ENCODE measurements at places on chromosomes 4 and X.
A peak's percentile ranks its signal among the peaks of the same experiment; 100 is the strongest.

DNA sequence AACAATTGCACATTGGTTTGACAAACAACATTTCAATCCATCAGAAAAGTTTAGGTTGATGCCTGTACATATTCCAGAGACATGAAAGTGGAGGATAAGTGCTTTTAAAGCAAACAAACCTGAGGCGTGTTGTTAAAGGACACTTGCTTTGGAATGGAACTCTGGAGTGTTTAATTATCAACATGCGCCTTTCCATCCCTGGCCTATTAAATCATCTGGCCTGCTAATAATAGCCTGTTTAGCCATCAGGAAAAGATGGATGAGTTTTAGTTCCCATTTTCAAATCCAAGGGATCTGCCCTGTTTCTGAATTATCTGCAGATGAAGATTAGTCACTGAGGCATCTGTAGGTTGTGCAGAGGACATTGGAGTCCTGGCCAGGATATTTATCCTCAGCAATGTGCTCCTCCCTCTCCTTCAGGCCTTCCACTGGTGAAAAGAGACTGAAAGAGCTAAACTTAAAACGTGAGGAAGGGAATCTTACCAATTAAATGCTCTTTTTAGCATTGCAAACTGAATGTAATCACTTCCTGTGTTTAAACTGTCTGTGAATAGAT lies 388.9 kb downstream of the PPARGC1A start:
- no peak for DNase-seq

GRCh38 chr4:137471461-137471860 lies 60.8 kb downstream of the PCDH18 start:
- no peak for DNase-seq

GRCh38 chrX:40644176-40644575 lies 3.2 kb downstream of the CXorf38 start:
- no peak for DNase-seq

DNA sequence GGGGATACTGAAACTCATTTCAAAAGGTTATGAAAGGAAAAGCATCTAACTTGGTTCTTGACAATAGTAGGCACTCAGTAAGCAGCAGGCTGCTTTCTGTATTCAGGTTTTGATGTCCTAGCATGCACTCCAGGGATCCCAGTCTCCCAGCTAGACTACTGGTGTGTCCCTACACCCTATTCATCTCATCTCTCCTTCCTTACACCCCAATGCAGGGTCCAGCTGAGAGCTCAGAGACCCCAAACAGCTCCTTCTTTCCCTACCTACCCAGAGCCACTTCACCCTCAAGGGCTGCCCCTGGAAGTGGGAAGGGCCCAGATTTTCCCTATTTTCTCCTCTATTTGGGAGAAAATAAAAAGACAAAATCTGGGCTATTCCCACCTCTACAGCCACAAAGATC lies 1.6 kb upstream of the EFNB1 start:
- DNase-seq: no peak

GRCh38 chrX:12610079-12610478 lies 181.1 kb upstream of the PRPS2 start:
- DNase-seq: peak; percentile 76

DNA sequence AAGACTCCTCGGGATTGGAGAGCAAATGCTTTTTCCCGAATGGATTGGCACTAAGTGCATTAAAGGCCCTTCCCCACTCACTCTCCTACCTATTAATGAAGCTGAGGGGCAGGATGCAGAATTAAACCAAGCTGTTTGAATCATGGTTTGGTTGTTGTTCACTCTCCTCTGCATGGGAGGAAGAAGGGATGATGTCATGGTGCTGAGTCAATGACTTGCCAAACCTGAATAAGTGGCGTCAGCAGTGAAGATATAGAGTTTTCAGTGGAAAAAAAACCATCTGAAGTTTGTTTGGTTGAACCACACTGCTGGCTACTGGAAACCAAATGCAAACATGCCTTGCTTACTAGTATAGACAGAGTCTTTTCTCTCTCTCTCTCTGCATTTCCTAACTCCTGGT lies 19.8 kb upstream of the ZXDA start:
- DNase-seq: no peak

- no peak for DNase-seq
Observed at GRCh38 chrX:1928805-1929204, 313.9 kb downstream of the ASMT start.

DNA sequence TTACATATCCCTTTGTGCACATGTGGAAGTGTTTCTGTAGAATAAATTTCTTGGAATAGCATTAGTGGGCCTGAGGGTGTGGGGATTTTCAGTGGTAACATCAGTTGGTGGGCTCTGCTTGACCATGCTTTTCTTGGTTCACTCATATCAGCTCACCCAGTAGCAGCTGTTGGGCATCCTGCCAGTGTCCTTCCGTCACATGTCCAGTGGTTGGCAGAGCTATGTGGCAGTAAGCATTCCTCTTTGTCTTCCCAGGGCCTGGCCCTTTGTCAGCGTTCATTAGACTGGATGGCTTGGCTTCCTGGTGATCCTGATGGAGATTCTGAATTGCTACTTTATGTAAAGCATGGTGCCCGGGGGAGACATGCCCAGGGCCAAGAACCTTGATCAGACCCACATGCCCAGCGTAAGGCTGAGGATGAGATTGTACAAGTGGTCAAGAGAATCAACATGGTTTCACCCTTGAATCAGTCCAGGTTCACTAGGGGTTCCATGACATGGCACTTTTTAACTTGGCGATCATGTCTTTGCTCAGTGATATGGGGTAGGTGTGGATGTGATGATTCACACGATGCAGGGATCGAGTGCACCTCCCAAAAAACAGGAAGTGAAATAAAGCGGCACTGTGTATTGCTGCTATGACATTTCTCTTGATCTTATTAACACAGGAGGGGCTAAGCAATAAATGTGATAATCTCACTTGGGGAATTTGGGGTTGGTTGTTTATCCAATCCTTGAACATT lies 72.1 kb upstream of the IGFBP7 start:
- DNase-seq: no peak

GRCh38 chr4:10082459-10083272 lies 33.9 kb downstream of the WDR1 start:
- DNase-seq: no peak

GRCh38 chr4:27218013-27218412 lies 357.4 kb downstream of the STIM2 start:
- DNase-seq: no peak

GRCh38 chr4:157204634-157205244 lies 15.8 kb upstream of the GRIA2 start:
- DNase-seq: no peak

GRCh38 chr4:140679576-140679975 lies 76.6 kb downstream of the TBC1D9 start:
- no peak for DNase-seq

DNA sequence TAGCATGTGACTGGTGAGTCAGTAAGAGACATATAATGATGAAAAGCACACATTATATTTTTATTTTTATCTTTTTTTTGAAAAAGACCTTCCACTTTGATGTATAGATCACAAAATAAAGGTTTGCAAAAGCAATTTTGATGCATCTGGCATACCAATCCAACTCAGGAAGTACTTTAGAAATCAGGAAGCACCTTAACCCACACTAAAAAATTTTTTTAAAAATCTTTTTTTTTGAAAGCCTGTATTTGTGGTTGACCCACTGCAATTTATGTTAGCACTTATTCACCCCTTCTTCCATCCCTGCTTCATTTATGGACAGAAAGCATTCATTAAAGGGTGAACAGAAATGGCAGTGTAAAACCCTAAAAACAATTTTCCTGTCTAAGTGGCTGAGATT lies 16.6 kb downstream of the TMEM255A start:
- no peak for DNase-seq

DNA sequence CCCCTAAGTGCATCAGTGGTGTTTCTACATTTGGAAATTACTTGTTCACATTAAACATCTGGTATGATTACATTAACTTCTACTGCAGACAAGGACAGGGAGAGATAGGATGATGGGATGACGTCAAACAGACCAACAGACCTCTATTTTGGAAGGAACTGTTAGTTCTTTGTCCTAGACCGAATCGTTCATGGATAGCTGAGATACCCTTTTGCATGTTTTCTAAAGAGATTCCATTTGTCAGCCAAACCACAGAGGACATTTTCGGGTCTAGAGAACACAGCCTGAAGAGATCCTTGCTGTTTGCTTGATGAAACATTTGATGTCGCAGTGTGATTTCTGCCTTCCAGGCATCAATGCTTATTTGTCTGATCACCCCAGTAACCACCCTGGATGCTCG lies 27.7 kb downstream of the CHST7 start:
- no peak for DNase-seq

DNA sequence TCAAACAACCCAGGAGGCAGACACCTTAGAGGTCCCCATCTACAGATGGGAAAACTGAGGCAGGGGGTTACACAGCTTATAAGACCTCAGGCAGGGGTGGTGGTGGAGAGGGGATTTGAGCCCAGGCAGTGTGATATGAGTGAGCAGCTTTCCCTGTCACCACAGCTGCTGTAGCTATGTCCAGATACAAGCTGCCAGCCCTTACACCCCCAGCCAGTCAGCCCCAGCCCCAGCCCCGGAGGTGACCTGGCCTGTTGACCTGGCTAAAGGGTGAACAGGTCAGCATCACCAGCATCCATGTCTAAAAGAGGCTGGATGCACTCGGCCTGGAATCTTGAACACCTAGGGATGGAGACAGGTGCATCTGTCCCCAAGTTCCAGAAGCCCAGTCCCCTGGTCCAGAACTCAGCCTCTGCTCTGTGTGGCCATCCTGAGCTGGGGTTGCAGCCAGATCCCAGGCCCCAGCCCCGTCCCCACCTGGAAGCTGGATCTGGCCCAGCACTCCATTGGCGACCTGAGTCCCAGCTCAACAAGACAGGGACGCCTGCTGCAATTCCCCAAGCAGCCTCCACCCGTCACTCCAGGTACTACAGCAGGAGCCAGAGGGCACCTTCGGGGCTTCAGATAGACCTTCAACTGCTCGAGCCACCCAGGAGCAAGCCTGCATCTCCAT lies 89.5 kb downstream of the JAKMIP1 start:
- no peak for DNase-seq

DNA sequence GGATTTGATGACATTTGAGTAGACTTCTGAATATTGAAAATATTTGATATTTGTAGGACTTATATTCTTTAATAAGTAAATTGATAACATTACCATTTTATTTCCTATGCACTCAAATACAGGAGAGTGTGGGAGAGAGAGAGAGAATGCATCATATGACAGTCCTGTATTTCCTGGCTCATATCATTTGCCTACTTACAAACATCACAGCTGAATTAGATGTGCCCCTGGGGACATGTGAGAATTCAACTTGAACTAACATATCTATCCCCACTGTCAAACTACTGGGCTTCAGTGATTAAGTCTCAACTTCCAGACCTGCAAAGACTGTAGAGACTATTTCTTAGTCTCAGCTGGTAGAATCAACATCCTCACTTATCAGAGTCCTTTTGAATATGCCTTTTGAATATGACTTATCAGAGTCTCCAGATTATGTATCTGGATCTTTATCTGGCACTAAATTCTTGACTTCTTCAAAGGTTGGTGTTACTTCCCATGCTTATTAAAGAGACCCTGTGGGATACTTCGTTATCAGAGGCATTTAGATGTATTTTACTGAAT lies 75.5 kb downstream of the PABPC4L start:
- DNase-seq: no peak

DNA sequence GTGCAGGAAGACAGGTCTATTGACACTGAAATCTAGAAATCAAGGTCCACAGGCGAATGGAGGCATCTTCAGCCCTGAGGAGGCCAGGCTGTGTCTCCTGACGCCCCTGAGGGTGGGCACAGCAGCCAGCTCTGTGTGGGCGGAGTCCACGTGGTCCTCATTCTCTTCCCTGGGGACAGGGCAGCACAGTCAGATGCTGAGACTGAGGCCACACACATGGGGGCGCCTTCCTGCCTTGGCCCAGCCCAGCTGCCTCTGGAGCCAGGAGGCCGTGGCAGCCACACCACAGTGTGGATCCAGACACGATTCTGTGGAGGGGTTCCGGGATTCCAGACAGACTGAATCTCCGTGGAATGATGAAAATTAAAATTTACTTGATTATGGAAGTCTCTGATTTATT lies 20.8 kb downstream of the FGFR3 start:
- DNase-seq: no peak

DNA sequence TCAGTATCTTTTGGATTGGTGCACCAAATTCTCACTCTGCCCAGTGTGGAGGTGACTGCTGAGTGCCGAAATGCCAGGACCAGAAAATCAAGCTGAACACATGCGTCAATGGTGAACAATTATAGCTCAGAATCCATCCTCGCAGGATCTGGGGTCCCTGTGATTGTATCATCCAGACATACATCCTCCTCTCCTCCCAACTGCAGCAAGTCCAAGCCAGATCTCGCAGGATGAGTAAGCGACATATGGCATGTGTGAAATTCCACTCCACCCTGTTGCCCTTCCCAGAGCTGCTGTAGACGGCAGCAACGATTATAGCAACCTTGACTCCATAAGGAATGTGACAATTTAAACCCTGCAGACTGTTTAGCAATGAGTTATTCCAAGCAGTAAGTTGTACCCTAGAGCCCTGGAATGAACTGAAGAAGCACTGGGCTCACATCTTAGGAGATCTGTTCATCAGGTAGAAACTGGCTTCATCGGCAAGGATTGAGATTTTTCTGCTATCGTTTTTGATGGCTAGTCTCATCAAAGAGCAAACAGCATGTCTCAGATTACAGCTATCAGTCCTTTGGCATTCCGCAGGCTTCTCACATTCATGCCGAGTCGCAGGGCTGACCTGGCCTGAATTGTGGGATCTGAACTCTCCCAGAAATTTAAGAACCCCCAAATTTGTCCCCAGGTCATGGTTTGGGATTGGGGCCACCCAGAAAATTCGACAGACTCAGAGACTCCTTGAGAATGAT lies 35.5 kb upstream of the SORBS2 start:
- DNase-seq: peak; percentile 76

DNA sequence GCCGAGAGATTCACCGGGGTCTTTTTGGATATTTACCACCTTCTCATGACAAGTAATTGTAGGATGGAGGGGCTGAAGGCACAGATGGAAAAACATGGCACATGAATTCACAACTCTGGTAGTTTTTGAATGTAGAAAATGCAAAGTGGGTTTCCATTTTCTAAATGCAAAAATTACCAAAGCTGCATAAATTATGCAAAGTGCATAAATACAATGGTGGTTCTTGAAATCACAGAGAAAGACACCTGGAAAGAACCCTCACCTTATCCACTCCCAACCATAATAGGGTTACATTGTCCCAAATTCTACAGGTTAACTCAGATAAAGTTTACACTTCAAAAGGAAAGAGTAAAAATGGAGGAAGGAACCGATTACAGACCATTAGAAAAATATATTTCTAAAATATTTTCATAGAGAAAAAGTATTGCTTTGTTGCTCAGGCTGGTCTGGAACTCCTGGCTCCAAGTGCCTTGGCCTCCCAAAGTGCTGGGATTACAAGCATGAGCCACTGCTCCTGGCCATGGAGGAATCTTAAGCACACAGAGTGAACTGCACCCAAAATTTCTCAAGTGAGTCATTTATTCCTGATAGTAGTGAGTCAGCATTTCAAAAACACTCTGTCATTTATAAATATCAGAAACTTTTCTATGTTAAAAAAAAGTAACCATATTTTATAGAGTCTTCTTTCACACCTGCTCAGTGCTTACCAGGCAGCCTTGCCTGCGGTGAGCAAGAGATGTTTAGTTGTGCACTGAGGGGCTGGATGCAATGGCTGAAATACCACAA lies 101.4 kb downstream of the FIP1L1 start:
- DNase-seq: peak; percentile 77

GRCh38 chr4:152072001-152072485 lies 311.2 kb upstream of the GATB start:
- DNase-seq: no peak
